CD4-positive, alpha-beta T cell treated with Interleukin-12 subunit alpha and Interleukin-12 subunit beta, for 1 hour (primary cell): ENCODE measurements at places on chromosomes 5 and 9.

- no peak for DNase-seq
Observed at GRCh38 chr9:93656426-93657239, 80.2 kb downstream of the PHF2 start.

- no peak for DNase-seq
Observed at GRCh38 chr5:66872736-66873331, 276.6 kb downstream of the MAST4 start.

GRCh38 chr9:83299571-83299970 is 236.6 kb upstream of the RASEF start:
- DNase-seq: no peak

DNA sequence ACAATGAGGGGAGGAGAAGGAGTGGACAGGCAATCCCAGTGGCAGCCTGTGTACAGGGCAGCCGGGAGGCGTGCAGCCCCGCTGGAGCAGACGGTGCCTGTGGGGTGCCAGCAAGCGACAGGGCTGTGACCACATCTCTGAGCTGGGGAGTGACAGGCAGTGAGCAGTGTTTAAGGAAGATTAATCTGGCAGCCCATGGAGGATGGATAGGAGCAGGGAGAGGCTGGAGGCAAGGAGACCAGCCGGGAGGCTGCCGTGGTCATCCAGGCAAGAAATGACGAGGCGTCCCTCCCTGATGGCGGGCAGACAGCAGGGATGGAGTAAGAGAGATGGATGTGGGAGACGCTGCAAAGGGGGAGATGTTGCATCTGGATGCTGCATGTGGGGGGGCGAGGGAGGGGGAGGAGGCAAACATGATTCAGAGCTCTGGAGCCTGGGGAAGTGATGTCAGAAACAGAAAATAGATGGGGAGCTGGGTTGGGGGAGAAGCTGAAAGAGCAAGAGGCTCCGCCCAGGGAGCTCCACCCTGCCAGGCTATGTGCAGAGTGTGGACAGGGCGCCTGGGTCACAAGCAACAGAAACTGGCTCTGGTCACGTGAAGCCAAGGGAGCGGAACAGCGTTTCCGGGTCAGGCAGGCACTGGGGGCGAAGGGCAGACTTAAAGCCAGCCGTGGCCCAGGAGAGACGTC is 12.6 kb downstream of the UNC5A start:
- no peak for DNase-seq

DNA sequence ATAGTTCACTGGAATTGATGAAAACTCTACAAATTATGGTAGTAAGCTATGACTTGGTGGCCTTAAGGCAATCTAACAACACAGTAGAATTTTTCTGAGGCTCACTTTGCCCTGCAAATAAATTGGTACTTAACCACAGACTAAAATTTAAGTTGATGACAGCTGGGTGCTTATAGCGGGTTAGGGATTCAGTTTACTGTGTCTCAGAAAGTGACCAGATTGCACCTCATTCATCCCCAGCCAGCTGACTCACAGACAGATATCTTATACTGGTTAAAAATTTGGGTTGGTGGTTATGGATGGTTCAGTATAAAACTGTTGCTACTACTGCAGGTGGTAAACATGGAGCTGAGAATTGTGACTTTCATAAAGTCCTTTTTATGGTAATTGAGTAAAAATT is 2.8 kb downstream of the CKS2 start:
- DNase-seq: no peak

DNA sequence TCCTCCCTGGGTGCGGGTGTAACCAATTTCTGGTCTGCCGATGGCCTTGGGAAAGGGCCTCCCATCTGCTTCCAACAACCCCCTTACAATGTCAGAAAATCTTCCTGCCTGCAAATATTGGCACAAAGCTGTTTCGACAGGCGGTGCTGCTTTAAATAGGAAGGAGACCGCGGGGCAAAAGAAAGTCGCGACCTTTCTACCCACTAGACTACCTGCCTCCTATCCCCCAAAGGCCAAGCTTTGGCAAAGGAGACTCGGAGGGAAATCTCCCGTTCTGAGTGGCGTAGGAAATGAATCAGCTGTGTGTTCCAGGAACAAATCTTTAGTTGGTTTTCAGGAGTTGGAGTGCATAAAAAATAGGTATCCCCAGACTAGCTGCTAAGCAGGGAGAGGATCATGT is 36.8 kb upstream of the NFIB start:
- DNase-seq: no peak

- DNase-seq: peak; percentile 24
Observed at GRCh38 chr9:121222524-121223171, 21.0 kb upstream of the RAB14 start.

DNA sequence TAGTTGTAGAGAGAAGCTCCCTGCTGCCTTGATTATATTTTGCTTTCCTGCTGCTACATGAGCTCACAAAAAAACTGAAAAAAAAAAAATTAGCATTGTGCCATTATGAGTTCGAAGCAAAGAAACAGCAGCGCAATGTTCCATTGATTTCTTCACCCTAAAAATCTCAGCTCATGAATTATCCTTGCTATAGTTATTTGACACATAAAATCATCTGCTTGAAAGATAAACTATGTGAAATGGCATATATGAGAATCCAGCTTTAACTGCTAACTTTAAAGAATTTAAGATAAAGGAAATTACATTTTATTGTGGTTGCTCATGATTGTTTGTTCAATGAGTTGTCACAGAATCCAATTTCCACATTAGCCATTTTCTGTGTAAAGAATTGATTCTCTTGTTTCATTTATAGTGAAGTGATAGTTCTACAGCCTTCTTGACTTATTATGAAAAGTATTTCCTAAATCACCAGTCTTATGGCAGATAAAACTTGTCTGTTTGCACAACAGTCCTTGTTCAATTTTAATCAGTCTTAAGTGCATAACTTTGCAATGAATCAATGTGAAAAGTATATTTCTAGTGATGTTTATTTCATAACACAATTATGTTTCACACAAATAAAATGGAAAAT is 1275.0 kb upstream of the CDH9 start:
- no peak for DNase-seq

DNA sequence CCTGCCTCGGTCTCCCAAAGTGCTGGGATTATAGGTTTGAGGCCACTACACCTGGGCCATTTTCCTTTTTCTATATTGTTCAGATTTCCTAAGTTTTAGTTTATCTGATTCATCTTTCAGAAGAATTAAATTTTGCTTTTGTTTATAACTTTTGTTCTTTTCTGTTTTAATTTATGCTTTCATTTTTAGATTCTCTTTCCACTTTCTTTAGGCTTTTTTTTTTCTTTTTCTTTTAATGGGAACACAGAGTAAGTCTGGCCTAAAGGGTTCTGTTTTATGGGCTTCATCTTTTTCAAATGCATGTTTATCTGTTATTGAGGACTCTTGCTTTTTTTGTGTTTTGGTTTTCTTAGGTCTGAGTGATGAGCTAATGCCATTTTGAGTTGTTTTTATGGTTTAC is 42.1 kb downstream of the SNX30 start:
- no peak for DNase-seq

DNA sequence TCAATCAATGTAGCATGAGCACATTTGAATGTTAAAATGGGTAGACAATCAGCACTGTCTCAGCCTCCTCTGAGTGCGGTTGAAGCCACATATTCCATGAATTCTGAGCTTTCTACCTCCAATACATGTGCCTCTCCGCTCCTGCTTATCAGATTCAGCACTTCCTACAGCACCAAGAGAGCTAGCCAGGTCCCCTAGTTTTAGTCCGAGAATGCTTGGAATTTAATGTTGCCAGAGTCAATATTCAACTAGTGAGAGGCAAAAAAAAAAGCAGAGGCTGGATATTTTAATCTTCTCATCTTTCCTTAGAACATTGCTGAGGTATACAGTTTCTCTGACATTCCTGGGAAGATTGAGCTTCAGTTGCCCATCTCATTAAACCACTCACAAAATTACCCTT is 1979.1 kb upstream of the CDH9 start:
- DNase-seq: no peak

GRCh38 chr5:144711172-144711571 is 540.5 kb downstream of the KCTD16 start:
- DNase-seq: no peak

DNA sequence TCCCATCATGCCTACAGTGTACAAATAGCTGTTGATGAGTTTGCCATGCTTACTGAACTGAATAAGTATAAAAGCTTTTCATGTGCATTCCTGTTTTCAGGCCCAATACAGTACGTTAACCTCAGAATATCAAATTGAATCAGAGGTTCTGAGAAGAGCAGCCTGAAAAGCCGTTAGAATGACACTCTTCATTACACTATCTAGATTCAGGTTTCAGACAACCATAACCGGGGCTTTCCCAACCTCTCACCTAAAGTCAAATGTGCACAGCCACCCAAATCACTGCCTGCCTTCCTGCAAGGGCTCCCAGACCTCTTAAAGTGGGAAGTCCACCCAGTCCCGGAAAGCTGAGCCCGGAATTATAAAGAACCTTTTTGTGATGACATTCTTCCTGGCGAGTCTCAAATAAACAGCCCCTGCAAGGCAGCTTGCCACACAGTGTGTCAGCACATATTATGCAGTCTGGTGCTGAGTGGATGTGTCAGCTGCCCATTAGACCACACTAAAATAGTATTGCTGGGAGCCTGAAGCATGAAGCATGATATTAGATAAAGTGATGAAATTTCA is 245.8 kb downstream of the TLE4 start:
- no peak for DNase-seq
